ENCODE measurements at places on chromosomes 3 and 15.

DNA sequence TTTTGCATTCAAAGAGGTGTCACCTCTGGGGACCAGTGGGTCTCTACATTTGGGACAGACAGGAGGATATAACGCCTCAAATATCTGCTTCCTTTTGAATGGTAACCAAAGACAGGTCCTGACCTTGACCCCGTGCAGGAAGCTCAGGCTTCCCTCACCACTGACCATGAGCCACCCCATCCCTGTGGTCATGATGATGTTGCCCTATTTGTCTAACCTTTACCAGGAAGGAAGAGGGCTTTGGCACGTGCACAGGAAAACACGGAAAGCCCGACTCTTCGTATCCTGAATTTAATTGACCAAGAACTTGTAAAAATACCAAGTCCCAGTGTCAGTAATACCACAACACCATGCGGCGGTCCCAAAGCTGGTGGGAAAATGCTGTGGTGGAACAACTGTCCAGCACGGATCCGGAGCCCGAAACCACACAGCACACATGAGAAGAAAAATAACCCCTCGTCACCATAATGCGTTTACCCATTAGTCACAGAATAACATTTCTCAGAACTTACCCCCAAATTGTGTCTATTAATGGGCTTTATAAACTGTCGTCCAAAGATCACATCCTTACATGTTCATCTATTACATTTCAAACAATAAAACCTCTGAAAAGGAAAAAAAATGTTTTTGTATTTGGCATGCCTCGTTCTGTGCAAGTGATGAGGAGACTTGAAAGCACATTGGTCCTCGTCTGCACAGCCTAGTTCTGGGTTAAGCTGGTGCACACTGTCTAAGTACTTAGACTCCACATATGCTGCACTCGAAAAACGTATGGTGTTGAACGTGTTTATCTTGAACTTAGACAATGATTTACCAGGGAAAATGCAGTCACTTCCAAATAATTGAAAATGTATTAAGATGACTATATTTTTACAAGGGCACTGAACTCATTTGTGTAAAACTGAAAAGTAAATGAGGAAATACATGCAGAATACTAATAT lies 118.9 kb upstream of the IGF1R start:
- no peak for DNase-seq

GRCh38 chr15:61415617-61416120 lies 186.6 kb upstream of the RORA start:
- no peak for DNase-seq

- no peak for DNase-seq
These were observed 949 bp upstream of the RFC4 start for GRCh38 chr3:186807231-186807630.

- DNase-seq = no peak
These were observed 24.7 kb downstream of the KY start for GRCh38 chr3:134625885-134626741.

- no peak for DNase-seq
These were observed 750 bp upstream of the HHLA2 start for GRCh38 chr3:108295421-108296175.

DNA sequence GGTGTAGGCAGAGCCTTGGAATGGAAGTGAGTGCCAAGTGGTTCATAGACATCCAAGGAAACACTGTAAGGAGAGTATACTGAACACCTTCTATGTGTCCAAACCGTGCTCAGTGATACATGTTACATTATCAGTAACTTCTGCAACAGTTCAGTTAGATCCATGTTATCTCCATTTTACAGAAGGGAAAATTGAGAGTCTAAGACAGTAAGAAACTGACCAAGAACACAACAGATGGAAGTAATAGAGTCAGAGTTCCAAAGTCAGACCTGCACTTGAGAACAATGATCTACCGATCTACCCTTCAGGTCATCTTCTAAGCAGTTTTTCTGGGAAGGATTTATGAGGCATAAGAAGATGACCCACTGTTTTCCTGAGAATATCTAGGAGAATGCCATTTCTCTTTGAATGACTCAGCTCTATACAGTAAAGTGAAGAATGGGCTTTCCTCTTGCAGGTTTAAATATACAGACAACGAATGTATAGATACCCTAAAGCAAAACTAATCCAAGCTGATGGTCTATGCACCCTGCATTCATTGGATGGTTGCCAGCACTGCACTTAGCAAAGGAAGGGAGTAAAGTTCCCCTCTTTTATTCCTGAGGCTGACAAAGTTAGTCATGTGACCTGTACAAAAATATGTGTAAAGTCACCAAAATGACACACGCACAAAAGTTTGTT lies 604.1 kb upstream of the MDFIC2 start:
- DNase-seq = no peak

DNA sequence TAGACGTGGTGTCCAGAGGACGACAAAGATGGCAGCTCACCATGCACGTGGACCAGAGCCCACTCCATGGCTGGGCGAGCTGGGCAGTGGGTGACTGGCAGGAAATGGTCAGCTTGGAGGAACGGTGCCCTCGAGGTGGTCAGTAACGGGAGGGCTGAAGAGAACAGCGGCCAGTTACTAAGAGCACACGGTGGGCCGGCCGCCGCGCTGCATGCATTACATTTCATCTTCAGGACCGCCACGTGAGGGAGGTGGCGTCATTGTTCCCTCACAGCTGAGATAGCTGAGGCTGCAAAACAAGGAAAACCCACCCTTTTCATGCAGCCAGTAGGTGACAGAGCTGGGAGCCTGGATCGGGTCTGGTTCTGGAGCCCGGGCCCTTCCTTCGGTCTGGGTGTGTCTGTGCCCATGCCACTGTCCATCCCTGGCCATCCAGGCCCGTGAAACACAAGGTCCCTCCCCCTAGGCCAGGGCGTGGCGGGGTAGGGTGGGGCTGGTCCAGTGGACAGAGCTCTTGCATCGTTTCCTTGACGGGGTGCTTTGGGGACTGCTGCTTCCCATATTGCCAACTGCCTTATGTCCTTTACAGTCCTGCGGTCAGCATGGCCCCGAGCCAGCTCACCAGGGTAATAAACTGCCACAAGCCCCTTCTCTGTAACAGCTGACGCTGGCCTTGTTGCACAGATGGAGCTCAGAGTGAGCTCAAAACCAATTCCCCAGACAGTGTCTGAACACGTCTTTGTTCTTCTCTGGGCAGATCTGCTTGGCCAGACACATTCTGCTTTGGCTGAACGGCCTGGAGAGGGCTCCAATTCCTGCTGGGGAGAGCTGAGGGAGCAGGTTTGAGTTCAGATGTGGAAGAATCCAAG lies 51.8 kb downstream of the RGMA start:
- DNase-seq = no peak

DNA sequence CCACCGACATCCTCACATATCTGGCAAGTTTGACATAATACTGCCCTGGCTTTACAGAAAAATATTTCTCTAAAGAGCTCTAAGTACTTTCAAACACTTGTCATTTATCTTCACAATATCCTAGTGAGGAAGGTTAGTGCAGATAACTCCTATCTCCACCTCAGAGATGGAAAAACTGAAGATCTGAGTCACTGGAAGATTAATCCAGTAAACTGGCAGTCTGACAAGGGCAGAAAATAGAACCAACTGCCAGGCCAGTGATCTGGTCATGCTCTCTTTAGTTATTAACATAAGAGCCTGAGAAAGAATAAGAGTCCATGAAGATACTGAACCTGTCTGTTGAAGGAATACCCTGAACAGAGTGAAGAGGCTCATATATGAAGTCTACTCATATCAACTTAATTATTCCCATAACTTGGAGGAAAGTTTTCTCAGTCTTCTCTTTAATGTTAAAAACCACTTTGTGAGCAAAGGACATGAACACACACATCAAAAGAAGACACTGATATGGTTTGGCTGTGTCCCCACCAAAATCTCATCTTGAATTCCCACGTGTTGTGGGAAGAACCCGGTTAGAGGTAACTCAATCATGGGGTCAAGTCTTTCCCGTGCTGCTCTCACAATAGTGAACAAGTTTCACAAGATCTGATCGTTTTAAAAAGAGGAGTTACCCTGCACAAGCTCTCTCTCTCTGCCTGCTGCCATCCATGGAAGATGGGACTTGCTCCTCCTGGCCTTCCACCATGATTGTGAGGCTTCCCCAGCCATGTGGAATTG lies 61.4 kb downstream of the GOLIM4 start:
- no peak for DNase-seq

GRCh38 chr3:184371570-184372018 lies 6.4 kb downstream of the THPO start:
- peak; percentile 62 for DNase-seq

- DNase-seq = no peak
These were observed 29.1 kb upstream of the MTMR10 start for GRCh38 chr15:31020542-31020941.

GRCh38 chr15:44286814-44287452 lies 1.6 kb upstream of the GOLM2 start:
- DNase-seq = no peak

- no peak for DNase-seq
These were observed 218.8 kb upstream of the HES1 start for GRCh38 chr3:193917158-193917557.

DNA sequence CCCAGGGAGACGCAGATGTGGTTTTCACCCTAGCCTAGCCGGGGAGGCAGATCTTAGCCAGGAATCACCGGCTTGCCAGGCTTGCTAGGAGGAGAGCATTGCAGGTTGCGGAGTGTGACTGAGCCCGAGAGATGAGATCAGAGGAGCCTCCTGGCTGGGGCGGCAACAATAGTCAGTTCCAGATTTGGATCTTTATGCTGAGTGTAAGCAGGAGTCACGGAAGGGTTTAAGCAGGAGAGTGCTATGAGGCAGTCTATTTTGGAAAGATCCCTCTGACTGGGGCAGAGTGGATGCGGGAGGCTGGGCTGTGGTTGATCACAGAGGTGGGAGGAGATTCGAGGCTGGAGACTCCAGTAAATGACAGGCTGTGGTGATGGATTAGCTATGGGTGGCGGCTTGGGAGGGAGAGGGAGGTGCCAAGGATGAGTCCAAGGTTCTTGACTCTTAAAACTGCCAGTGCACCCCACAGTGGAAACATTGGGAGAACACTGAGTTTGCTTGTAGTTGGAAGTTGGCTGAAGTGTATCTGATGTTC lies 10.4 kb upstream of the BAHD1 start:
- DNase-seq = no peak

- DNase-seq = no peak
These were observed 4.2 kb upstream of the EFCAB12 start for GRCh38 chr3:129432671-129433070.

DNA sequence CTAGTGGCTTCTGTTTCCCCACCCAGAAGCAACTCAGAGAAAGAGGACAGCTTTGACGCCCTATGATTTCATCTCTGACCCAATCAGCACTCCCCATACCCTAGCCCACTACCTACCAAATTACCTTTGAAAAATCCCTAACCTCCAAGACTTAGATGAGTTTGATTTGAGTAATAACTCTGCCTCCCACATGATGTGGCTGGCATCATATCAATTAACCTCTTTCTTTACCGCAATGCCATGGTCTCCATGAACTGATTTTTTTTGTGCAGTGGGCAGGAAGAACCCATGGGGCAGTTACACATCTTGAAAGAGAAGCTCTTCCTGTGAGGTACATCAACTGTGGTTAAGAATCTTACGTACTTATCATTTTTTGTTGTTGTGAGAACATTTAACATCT lies 25.5 kb upstream of the APOD start:
- no peak for DNase-seq

- no peak for DNase-seq
These were observed 119.6 kb downstream of the UACA start for GRCh38 chr15:70643783-70644125.

DNA sequence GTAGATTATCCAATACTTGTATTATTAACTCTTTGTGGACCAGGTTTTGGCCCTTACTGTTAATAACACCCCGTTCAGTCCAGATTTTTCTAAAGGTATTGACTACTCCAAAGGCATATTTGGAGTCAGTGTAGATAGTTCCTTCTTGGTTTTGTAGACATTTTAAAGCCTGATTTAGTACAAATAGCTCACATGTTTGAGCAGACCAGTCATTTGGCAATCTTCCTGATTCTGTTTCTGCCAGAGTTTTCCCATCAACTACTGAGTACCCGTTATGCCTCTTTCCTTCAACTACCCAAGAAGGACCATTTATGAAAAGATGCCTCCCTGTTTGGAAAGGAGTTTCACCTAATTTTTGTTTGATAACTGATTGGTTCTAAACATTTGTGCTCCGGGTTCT lies 82.0 kb downstream of the CHCHD4 start:
- DNase-seq = no peak

- no peak for DNase-seq
These were observed 177.3 kb downstream of the GABRB3 start for GRCh38 chr15:26595611-26596010.

DNA sequence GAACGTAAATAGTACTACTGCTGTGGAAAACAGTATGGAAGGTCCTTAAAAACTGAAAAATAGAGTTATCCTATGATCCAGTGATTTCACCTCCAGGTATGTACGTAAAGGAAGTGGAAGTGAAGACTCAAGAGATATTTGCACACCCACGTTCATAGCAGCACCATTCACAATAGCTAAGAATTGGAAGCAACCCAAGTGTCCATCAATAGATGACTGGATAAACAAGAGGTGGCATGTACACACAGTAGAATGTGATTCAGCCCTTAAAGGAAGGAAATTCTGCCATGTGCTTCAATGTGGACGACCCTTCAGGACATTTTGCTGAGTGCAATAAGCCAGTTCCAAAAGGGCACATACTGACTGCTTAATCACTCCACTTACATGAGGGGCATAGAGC lies 188.3 kb downstream of the APBA2 start:
- no peak for DNase-seq

GRCh38 chr3:129162729-129163579 lies 2.1 kb upstream of the ISY1 start:
- DNase-seq = no peak
